ENCODE measurements at places on chromosomes 3 and 15.

DNA sequence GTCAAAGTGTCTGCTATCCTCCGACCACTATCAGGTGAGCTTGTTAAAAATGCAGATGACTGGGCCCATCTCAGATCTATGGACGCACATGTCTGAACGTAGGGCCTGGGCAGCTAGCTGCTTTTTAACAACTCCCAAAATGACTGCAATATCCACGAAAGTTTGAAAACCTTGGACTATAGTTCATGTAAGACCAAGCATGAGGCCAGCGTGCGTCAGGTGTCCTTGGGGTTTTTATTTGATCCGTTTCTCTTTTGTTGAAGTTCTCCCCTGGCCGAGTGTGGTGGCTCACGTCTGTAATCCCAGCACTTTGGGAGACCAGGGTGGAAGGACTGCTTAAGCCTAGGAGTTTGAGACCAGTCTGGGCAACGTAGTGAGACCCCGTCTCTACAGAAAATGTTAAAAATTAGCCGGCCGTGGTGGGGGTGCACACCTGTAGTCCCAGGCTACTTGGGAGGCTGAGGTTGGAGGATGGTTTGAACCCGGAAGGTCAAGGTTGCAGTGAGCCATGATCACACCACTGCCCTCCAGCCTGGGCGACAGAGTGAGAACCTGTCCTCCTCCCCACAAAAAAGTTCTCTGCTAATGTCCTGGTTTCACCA, 9.5 kb downstream of the SLC51A start:
- DNase-seq: no peak

GRCh38 chr15:97962263-97962662, 1.8 kb downstream of the ARRDC4 start:
- DNase-seq: no peak

- DNase-seq: no peak
Observed at GRCh38 chr3:1087066-1087560, 5.7 kb upstream of the CNTN6 start.

- no peak for DNase-seq
Observed at GRCh38 chr3:13462822-13463221, 17.3 kb upstream of the HDAC11 start.

DNA sequence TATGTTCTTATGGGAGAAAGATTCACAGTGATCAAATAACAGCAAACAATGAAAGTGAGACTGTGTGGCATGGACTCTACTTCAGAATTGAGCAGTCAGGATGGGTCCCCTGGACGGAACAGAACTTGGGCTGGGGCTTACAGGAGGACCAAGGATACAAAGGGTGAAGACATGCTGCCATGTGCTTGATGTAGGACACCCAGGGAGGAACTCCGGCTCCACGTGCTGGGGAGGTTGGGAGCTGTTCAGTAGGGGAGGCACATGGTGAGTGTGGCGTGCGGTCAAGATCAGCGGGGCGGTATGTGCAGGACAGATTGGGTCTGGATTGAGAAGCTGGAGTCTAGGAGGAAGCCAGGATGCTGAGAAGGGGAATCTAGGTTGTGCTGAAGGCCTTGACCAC, 32.6 kb downstream of the PPCDC start:
- no peak for DNase-seq

DNA sequence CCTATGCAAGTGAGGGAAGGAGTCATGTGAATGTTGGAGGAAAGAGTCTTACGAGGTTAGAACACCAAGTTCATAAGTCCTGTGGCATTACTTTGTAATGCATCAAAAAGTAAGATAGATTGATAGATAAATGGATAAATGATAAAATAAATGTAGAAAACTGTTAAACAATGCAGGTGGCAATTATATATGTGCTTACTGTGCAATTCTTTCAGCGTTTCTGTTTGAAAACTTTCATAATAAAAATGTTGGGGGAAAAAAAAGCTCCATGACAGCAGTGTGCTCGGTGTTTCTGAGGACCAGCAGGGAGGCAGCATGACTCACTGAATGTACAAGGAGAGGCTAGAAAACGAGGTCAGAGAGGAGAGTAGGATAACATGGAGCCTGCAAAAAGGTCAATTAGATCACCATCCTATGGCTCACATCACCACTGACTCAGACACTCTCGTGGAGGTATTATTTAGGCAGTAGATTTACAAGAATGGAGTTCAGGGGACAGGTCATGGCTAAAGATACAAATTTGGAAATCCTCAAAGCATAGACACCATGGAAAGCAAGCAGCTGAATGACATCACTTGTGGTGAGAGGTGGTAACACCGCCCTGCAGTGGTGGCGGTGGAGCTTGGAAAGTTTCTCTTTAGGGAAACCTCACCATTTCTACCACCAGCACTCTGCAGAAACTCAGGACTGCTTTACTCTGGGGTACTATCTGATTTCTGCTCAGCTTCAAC, 219.8 kb downstream of the CTNNB1 start:
- DNase-seq: peak; percentile 29

- DNase-seq: no peak
Observed at GRCh38 chr15:70435872-70436271, 327.5 kb downstream of the UACA start.

GRCh38 chr3:187795207-187795960, 50.1 kb upstream of the BCL6 start:
- no peak for DNase-seq

GRCh38 chr15:89482139-89482538, 14.2 kb downstream of the RHCG start:
- DNase-seq: no peak

- no peak for DNase-seq
Observed at GRCh38 chr3:100650651-100651619, 41.5 kb downstream of the ADGRG7 start.

DNA sequence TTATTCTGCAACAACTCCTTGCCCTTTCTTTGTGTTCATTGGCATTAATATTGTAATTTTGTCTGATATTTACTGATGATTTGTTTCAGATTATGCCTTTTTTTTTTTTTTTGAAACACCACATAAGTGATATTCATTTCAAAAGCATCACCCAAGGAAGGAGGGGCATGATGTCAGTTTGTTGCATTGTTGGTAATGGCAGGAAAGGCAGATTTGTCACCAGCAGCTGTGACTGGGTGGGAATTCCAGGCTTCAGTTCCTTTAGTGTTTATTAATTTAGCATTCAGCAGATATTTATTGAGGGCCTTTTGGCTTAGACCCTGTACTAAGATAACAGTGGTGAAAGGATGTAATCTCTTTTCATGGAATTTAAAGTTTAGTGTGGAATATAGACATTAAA, 19.5 kb downstream of the SENP2 start:
- no peak for DNase-seq

GRCh38 chr15:40639677-40640076, 45.6 kb downstream of the KNL1 start:
- no peak for DNase-seq

DNA sequence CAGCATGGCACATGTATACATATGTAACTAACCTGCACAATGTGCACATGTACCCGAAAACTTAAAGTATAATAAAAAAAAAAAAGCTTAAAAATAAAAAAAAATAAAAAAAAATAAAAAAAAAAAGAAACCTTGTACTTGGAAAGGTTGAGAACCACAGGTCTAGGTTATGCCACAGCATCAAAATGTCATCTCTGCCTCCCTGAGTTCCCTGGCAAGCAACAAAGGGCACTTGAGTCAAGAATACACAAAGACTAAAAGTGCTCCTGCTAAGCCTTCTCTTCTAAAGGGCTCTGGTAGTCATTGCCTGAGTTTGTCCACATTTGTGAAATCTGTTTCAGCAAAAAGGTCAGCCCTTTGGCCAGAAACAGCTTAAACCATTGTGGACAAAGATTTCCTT, 395.8 kb upstream of the CCDC54 start:
- no peak for DNase-seq

GRCh38 chr3:185484296-185484695, 14.5 kb downstream of the TMEM41A start:
- no peak for DNase-seq

- DNase-seq: no peak
Observed at GRCh38 chr3:87324609-87325008, 48.2 kb upstream of the POU1F1 start.

DNA sequence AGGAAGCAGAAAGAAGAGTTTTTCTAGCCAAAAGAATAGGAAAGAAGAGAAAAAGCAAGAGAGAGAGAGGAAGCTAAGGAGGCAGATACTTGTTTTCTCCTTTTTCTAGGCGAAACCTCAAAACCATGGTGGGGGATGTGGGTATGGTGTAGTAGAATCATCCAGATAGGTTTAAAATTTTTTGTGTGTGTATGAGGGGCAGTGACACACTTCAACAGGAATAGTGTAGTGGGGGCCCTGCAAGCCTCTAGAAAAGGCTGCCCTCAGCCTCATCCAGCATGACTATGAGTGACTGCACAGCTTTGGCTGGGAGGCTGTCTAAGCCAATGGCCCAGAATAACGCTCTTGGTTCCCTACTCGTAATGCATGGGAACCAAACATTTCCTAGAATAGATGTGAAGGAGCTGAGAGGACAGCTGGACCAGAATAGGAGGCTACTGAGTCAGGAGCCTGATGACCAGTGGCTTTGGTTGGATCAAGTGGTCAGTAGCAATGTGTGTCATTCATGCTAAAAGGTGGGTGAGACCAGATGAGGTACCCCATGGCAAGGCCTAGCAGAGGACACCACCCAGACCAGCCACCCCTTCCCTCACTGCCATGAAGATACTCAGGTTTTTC, 24.4 kb downstream of the MOBP start:
- no peak for DNase-seq

DNA sequence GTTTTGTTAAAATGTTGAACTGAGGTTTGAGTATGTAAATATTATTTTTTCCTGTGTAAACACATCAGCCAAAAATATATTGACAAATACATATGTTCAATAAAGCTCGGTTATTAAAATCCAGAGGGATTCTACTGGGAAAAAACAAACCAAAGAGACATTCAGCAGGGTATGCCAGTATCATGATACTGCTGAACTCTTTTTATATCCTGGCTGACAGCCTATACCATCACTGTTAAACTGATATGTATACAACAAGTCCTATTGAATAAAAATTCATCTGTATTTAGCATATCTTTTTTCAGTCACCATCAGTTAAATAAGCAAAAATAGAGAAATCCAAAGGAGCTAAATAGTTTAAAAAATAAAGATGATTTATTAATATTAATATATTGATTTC, 71.6 kb upstream of the NEO1 start:
- no peak for DNase-seq

DNA sequence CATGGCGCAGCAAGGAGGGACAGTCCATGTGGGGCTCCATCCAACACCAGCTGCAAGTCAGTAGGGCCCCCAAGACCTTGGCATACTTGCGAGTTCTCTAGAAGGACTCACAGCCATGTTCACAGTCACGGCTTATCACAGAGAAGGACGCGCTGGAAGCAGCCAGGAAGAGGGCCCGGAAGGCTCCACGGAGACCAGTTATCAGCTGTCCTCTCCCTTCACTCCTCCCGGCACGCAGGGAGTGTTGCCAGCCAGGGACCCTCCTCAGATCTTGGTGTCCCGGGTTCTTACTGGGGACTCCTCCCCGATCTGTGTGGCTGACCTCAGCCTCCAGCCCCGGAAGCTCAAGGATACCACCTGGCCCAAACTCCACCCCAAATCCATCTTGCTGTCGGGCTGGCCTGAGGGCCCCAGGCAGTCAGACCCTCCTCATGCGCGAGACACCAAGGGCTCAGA, 68.0 kb downstream of the SLTM start:
- no peak for DNase-seq

- no peak for DNase-seq
Observed at GRCh38 chr3:71577011-71577410, 6.5 kb downstream of the FOXP1 start.

GRCh38 chr15:74616366-74616939, 817 bp downstream of the CLK3 start:
- no peak for DNase-seq

DNA sequence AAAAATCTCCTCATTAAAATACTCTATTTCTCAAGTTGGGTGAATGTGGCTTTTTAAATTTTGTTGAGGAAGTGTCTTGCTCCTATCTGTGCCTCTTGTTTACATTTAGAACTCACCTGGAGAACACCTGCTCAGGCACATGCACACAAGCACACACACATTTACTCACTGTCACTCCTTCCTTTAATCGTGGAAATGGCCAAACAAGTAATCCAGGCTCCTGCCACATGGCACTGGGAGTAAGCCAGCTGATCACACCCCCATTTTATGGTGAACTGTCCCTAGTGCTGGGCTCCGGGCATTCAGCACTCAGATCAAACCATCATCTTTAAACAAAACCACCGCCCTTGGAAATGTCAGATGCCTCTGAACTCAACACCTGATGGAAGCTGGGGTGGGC, 204.7 kb upstream of the BHLHE40 start:
- no peak for DNase-seq

DNA sequence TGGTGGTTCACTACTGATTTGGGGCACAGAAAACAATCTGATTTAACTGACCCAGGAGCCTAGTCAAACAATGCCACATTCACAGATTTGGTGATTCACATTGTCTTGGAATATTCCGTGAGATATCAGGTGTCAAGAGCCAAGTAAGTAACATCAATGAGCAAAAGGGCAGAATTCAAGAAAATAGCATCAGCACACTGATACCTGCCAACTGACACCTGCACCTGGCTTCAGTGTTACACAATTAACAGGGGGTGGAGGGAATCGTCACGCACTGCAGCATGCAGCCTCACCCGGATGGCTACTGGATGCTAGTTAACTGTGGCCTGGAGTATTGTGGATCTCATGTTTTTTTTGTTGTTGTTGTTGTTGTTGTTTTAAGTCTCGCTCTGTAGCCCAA, 17.6 kb downstream of the CCNL1 start:
- peak; percentile 27 for DNase-seq

DNA sequence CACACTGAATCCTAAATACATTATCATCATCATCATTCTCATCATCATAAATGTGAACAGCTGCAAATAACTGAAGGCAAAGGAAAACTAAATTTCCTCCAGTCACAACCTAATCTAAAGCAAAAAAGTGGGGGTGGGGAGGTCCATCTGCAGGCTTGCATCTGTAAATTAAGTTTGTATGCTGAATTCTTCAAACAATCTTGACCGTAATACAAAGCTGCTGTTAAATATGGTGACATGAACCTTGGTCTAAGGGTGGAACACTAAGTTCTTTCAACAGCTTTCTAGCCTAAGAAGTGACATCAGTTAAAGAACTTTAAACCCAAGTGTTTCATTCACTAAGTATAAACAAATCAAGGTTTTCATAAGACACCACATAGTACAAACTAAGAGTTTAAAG, 4.3 kb downstream of the LRRFIP2 start:
- no peak for DNase-seq

DNA sequence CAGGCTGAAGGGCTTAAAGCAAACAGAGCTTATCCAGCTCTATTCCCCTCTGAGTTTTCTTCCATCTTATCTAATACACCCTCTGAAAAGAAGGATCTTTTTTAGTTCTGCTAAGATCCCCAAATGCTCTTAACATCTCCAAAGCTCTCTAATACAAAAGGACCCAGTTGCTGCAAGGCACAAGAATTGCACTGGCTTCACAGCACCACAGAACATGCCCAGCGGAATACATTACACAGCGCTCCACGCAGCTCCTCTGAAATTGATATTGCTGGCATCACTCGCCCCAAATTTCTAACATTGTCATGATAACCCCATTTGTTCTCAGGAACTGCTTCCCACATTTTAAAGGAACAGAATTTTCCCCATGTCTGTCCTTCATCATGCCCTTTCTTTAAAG, 210.1 kb downstream of the RORA start:
- no peak for DNase-seq

GRCh38 chr15:46710401-46710960, 1006.8 kb upstream of the SEMA6D start:
- DNase-seq: no peak

- no peak for DNase-seq
Observed at GRCh38 chr15:73686781-73687256, 2.6 kb downstream of the CD276 start.

Data from iPS-NIHi11 (cell line).